NCI-H2227 treated with DMSO at 0.1 percent for 48 hours (cell line): ENCODE measurements at places on chromosomes 12 and 14.

- DNase-seq: no peak
Observed at GRCh38 chr12:131315601-131316000, 361.9 kb downstream of the ADGRD1 start.

DNA sequence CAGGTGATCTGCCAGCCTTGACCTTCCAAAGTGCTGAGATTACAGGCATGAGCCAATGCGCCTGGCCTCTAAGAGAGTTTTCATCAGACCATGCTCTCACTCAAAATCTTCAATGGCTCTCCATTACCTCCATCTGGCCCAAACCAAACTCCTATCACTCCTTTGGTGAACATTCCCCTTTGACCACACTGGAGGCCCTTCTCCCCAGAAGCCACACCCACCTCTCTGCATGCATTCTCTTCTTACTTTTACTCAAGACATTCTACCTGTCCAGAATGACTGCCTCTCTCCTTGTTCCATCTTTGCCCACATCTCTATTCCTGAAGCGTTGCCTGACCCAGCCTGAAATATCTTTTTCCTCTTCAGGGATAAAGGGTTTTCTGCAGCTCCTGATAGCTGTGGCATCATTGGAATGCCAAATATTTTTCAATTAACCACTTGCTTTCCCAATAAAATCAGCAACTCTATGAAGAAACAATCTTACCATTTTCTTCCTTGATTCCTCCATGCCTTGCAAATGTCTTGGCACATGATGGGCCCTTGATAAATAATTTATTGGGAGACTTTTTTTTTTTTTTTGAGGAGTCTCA, 15.5 kb downstream of the PLEK2 start:
- no peak for DNase-seq

DNA sequence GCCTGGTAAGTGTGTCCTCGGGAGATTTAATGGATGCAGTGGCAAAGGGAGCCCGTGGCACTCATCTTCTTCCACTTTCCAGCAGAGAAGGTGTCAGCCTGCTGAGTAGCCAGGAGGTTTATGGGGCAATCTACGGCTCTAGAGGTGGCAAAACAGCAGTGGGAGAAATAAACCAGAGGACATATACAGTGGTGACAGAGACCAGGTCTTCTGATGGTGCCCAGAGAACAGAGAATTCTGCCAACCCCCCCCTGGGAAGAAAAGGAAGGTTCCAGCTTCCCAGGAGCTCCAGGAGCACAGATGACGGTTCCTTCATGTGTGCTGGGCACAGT, 43.0 kb downstream of the SMIM41 start:
- no peak for DNase-seq

GRCh38 chr12:47189728-47190127, 110.0 kb upstream of the AMIGO2 start:
- no peak for DNase-seq

GRCh38 chr12:93016752-93017350, 87.8 kb upstream of the EEA1 start:
- DNase-seq: peak; percentile 10

DNA sequence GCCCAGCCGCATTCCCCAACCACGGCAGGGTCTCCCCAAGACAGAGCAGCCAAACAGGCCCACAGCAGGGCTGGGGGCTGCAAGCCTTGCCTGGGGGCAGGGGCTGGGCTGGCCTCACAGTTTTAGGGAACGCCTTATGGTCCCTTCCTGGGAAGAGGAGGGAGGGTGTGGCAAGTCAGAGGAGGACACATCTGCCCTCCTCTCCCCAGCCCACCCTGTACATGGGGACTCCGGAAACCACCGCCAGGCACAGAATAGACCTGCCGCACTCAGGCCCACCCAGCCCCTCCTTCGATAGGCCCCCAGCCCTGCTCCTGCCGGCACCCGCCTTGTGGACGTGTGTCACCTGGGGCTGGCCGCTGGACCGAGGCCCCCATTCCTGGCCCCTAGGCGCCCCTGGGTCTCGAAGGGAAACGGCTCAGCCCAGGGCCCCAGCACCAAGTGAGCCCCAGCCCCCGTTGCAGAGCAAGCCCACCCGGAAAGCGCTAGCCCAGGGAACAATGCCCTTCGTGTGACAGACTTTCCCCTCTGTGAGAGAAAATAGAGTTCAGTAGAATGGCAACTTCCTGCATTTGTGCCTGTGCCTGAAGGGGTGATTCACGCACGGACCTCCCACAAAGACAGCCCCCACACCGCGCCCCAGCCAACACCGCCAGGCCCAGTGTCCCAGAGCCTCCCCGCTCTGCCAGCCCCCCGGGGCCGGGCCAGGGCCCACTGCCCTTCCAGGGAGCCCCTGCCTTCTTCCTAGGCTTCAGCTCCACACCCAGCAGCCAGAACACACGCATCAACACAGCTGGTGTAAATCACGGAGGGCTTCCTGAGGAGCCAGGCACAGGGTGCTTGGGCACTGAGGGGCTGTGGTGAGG, 12.0 kb upstream of the NUDT14 start:
- DNase-seq: no peak

- no peak for DNase-seq
Observed at GRCh38 chr14:20440882-20441281, 4.9 kb upstream of the KLHL33 start.

- DNase-seq: no peak
Observed at GRCh38 chr12:19085090-19085489, 44.4 kb upstream of the PLEKHA5 start.

DNA sequence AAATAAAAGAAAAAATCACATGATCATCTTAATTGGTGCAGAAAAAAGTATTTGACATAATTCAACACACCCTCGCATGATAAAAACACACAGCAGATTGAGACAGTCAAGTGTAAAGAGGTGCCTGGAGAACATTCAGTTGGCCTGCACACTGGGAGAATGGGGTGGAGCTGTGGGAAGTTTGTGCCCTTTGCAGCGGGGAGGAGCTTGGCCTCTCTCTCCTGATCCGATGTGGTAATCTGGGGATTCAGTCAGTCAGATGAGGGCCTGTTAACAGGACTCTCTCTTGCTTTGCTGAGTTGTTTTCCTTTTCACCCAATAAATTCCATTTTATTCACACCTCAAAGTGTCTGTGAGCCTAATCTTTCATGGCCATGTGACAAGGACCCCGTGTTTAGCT, 5.9 kb downstream of the SERPINA6 start:
- DNase-seq: no peak

- peak; percentile 14 for DNase-seq
Observed at GRCh38 chr12:2891240-2892053, 756 bp downstream of the TULP3 start.

GRCh38 chr12:110590806-110591326, 7.7 kb upstream of the PPTC7 start:
- no peak for DNase-seq

DNA sequence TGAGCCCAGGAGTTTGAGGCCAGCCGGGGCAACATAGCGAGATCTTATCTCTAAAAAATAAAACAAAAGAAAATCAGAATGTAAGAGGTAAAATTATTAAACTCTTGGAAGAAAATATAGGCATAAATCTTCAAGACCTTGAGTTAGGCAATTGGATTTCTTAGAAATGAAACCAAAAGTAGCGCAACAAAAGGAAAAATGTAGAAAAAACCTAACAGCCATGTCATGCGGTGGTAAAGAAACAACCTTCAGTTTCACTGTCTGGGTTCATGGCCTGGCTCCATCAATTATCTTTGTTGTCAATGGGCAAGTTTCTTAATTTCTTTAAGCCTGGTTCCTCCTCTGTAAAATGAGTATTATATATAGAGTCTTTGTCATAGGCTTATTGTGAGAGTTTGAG, 5.6 kb upstream of the GCH1 start:
- DNase-seq: no peak

- no peak for DNase-seq
Observed at GRCh38 chr12:108587826-108588225, 10.1 kb downstream of the TMEM119 start.

DNA sequence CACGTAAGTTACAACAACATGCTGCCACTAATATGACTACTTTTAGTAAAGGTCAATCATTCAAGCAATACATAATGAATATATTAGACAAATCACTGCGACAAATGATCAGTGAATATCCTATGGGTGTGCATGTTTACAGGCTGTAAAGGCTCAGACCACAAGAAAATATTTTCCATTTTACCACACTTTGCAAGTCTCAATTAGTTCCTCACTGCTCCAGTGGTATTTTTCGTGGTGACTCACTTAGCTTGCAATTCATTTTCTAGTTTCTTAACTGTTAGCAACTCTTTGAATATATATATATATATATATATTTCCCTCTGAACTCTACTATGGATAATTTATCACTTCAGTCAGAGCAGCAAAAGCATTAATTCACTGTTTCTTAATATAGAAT, 96.9 kb downstream of the EML5 start:
- DNase-seq: no peak
